Stromal cell of bone marrow (primary cell): ENCODE measurements at places on chromosomes 16 and 17.

GRCh38 chr17:50629902-50630301, 4.8 kb upstream of the ABCC3 start:
- no peak for DNase-seq

GRCh38 chr17:38861399-38861843, 7.9 kb upstream of the RPL23 start:
- DNase-seq, result no peak

GRCh38 chr17:39979893-39980350, 685 bp upstream of the PSMD3 start:
- no peak for DNase-seq

GRCh38 chr16:54977211-54977610, 46.5 kb downstream of the IRX5 start:
- no peak for DNase-seq

- no peak for DNase-seq
These were observed 53.7 kb upstream of the TMEM132E start for GRCh38 chr17:34525651-34526050.

- peak; percentile 82 for DNase-seq
These were observed 1.4 kb upstream of the MATCAP1 start for GRCh38 chr16:67184995-67185650.

- DNase-seq, result no peak
These were observed 143.3 kb downstream of the USP31 start for GRCh38 chr16:23005951-23006350.

- no peak for DNase-seq
These were observed 683.7 kb upstream of the SALL1 start for GRCh38 chr16:51834794-51835193.

DNA sequence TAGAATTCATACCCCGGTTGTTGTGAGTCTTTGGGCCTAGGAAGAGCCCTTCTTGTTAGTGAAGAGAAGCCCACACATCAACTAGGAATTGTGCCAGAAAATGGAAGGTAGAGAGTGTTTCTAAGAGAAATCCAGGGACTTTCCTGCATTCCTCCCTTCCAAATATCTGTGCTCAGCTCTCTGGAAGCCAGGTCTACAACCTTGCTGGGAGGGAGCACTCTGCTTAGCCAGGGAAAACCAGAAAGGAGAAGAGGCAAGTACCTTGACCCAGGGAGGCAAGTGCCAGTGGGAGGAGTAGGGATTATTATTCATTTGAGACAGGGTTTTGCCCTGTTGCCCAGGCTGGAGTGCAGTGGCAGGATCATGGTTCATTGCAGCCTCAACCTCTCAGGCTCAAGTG, 48.4 kb upstream of the TAC4 start:
- DNase-seq, result no peak

DNA sequence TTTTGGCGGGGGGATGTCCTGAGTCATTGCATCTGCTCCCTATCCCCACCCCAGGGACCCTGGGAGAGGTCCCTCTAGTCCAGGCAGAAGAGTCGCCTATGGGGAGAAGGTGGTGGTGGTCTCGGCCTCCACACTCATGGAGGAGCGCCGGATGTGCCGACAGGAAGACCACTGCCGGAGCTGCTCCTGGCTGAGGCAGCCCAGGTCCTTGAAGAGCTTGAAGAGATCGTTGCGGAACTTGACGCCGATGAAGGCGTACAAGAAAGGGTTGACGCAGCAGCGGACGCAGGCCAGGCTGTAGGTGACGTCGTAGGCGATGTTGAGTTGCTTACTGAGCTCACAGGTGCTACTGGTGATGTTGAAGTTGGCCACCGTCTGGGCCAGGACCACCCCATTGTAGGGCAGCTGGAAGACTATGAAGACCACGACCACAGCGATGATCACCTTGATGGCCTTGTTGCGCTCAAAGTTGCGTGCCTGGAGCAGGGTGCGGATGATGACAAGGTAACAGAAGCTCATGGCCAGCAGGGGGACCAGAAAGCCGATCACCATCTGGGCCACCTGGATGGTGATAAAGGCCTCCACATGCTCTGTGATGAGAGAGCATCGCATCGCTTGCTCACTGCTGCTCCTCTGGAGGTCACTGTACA, 10.5 kb downstream of the CCR7 start:
- no peak for DNase-seq

GRCh38 chr17:61897548-61898180, 30.1 kb downstream of the INTS2 start:
- no peak for DNase-seq

GRCh38 chr16:87342978-87343752, 26.0 kb upstream of the C16orf95 start:
- DNase-seq, result no peak

DNA sequence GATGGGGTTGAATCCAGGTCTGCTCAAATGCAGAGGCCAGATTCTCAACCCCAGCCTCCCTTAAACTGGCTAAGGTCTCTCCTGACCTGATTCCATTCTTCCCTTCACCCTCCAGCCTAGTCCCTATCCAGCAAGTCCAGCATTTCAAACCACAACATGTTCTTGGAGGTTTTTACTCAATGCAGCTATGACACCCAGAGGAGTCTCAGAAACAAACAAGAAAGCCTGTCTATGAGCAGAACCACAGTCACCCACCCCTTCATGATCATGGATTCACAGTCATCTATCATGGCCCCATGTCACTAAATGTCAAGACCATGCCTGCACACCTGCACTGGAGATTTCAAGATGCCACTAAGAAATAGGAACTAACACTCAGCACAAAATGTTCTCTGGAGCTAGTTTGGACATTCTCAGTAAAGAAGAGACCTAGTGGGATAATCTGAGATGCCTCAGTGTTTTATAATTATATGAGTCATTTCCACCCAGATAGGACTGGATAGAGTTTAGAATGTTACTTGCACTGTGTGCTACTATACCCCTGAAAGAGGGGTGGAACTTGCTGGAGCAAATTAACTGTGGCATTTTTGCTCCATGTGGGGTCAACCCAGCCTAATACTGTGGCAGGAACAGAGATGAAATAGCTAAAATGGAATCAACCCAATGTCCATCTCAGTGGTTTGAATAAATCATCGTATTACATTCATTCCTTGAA, 9.5 kb upstream of the METTL22 start:
- no peak for DNase-seq
